ENCODE measurements at places on chromosomes 1 and 21. TPM values are rescaled to one million over a fixed set of nuclear protein-coding genes. Genes with fewer than 3 reads are reported as not detected.

DNA sequence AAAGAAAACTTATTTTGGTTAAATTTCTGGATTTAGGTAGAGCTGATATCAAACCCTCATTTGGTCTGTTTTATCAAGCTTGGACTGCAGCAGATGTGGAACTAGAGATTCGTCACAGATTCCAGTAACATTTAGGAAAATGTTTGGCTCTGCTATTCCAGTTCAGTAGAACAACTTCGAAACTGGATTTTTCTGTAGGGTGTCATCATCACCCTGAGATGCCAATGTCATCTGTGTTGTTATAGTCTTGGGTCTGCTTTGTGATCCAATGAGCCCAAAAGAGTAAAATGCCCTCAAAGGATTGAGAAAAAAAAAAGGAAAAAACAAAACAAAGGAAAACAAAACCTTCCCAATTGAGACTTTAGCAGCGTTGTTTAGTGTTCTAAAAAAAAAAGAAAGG, 55.4 kb downstream of the LAMC2 start:
- DNase-seq, result no peak

The OXCT2 gene
- not detected for total RNA-seq

DNA sequence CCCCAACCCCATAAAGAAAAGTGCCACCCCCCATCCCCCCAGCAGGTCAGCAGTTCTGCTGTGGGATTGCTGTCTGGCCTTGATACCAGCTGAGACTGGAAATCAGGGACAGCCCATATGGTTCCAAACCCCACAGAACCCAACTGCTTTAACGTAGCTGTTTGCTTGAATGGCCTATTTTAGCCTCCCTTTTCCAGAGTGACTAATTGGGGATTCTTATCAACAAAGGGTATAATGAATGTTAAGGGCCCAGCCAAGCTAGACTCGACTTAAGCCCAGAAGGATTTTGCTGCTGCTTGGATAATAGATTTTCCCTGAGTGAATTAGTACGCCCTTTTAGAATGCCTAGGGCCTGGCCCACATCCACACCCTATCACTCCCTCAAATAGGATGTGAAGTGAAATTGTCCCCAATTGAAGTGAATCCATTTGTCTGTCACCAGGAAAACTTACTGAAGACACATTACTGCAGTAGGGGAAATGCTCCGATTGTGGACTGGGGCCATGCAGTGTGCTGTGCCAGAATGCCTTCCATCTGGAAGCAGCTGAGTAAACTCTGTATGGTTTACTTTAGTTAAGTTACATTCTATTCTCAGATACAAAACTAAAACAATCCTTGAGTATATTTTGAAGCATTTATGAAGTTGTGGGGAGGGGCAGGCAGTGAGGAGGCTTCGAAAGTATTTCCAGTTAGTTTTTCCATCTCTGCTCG, 156.9 kb downstream of the DHRS3 start:
- no peak for DNase-seq

DNA sequence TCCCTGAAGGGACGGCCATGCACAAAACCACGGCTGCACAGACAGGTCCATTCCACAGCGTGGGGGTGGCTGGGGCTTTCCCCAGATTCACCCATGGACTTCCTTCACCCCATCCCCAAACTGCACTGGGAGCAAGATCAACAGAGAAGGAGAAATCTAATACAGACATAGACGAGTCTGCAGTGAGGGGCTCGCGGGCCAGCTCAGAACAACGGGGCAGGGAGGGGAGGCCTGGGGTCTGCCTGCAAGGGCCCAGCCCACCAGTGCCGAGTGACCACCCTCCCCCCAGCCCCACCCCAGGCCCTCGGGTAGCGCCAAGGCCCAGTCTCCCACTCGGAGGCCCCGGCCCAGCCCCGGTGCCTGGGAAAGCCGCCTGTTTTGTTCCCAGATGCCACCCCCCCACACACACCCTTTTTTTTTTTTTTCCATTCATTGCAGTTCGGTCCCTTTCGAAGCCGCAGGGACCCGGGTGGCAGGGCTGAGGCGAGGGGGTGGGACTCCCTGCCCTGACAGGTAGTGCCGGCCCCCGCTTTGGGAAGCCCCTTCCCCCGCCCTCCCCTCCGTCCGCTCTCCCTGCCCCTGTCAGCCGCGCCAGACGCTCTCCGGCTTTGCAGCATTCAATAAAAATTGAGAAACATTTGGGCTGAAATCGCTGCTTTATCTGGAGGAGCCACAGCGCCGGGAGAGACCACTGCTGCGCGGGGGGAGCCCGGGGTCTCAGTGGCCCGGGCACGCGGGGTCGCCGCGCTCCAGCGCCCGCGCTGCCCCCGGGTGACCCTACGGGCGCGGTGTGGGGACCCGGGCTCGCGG, 543 bp upstream of the EPHB2 start:
- DNase-seq, result peak; percentile 50

The C1orf21 gene
- 66.5 TPM for total RNA-seq

DNA sequence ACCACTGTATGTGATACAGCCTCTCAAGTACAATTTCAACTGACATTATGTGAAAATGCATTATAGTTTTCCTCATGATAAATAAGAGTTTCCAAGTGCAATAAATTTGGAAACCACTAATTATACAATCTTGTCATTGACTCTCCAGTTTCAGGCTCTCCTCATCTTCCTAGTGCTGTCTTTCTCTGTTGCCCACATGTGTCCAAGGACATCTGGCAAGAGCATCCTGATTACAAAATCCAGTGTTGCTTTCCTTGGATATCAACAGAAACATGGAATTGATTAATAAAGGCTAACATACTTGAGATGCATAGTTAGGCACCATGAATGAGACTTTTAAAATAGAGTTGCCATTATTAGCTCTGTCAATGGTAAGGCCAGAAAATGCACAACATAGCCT, 15.6 kb upstream of the MAP10 start:
- no peak for DNase-seq

DNA sequence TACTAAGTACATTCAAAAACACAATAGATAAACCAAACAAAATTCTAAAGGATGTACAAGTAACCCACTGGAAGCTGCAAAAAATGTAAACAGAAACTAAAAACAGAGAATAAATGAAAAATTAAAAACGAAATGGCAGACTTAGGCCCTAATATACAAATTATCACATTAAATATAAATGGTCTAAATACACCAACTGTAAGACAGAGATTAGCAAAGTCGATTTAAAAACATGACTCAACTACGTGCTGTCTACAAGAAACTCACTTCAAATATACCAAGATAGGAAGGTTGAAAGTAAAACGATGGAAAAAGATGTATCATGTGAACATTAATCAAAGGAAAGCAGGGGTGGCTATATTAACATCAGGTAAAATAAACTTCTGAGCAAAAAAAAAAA, 23.1 kb downstream of the SLC19A1 start:
- DNase-seq, result no peak

DNA sequence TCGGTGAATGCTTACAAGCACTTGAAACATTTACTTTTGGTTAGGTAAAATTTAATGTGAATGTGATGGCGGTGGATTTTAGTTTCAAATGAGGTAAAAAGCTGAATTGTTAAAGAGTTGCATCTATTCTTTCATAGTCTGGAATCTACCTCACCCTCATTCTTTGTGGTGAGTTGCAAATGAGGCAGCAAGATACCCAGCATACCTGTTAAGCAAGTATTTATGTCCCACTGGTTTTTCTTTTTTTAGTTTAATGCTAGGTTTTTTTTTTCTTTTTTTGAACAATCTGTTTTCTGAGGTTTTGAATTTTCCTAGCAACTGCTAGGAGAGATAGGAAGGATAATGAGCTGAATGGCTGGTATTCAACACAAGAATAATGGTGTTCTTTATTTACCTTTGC, 127.9 kb upstream of the CACYBP start:
- DNase-seq, result no peak

The SCNM1 gene
- total RNA-seq, result 186 TPM

DNA sequence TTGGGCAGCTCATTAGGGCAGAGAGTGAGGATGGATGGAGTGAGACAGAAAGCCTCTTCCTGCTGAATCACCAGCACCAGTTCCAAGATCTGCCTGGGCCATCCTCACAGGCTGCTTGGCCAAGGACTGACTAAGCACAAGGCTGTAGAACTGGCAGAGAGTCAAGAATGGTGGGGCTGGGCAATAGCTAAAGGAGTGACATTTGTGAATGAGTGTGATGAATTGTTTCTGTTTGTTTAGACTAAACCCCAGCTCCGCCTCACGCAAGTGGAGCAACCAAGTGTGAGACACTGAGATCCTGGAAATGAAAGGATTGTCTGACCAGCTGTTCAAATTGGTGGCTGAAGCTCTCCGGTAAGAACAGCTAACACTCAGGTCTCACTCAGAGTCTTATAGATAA, 38.6 kb downstream of the BRINP2 start:
- DNase-seq, result peak; percentile 30

The RAB7B gene
- total RNA-seq, result 5.9 TPM

- DNase-seq, result no peak
These were observed 141.4 kb downstream of the GDAP2 start for GRCh38 chr1:117788014-117788413.

DNA sequence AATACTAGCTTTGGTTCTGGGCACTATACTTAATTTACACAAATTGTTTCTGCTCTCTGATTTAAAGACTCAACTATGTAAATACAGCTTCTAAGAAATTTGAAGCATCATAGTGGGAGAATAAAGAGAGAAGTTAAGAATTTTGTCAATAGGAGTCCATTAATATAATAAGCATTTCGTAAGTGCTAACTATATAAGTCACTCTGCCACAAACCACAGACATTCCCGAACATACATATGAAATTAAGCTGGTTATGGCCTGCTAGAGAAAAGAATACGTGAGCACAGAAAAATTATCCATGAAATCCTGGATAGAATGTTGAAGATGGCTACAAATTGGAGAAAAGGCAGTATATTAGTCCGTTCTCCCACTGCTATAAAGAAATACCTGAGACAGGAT, 526.2 kb downstream of the MRPL39 start:
- DNase-seq, result no peak

DNA sequence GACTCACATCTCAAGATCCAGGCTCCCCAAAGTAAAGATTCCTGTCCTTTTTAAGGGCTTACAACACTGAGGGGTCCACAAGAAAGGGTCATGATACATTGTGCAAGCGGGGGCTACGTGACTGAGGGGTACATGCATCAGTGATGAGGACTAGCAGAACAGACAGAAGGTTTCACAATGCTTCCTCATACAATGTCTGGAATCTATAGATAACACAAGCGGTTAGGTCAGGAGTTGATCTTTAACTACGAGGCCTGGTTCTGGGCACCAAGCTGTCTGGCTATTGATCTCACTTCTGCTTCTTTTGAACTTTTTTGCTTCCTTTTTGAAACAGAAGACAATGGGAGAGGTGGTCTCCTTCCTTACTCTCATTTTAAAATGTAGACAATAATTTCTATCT, 718.6 kb downstream of the AMY1C start:
- no peak for DNase-seq

The NUDT4B gene
- 24.1 TPM for total RNA-seq

GRCh38 chr1:16474166-16474800, 33.8 kb downstream of the NECAP2 start:
- DNase-seq, result no peak

DNA sequence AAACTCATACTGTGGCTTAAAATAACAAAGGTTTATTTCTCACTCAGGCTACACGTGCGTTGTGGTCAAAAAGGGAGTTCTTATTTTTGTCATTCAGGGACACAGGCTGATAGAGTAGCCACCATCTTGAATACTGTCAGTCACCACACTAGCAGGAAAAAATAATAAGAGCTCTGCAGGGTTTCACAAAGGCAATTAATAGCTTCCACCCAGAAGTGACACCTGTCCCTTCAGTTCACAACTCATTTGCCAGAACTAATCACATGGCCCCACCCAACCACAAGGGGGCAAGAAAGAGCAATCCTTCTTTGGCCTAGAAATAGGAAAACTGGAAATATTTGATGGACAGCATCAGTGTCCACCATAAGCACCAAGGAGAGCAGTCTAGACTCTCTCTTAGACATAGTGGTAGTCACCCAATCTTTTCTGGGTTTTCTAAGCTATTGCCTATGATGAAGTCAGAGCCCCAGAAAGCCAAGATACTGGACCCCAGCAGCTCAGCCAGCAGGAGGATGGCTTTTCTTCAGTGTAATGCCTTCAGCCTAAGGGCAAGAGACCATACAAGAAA, 8.2 kb downstream of the HAPLN2 start:
- DNase-seq, result no peak

DNA sequence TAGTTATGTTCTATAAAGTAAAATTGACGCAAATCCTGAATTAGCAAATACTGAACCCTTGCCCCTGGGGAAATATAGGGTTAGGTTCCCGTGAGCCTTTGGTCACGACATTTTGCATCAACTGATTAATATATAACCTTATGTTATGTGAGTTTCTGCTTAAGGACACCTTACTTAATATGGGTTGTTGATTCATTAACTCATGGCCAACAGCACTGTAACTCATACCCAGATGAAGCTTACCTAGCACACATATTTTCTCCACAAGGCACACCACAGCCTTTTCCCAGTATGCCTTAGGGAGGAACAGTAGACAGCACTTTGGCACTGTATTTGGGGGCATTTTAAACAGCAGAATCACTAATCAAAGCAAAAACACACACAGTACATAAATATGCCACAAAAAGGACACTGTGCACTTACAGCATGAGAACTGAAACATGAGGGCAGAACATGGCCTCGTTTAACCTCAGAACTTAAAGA, 15.1 kb downstream of the INAVA start:
- no peak for DNase-seq

DNA sequence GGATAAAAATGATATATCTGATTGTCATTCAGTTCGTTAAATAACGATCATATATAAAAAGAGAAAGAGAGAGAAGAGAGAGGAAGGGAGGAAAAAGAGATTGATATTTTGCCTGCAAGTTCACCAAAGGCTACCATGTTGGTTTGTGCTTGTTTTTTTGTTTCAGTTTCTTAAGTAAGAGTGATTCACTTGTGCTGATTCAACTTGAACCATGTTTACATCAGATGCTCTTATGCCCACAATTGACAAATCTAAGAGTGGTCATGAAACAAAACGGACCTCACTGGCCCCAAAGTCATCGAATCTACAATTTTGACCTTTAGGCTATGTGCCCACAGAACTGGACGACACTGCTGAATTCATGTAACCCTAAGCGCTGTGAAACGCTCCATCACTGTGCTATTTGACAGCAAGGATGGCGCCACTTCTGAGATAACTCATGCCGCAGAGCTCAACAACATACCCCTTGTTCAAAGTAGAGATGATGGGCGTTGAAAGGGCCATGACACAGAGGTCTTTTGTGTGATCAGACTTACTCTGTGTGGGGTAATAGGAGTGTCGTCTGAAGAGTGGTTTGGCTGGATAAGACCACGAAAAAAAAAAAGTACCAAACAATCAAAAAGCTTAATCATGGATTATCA, 481.4 kb downstream of the SETD4 start:
- no peak for DNase-seq

The IGSF9 gene
- total RNA-seq, result 0.29 TPM

DNA sequence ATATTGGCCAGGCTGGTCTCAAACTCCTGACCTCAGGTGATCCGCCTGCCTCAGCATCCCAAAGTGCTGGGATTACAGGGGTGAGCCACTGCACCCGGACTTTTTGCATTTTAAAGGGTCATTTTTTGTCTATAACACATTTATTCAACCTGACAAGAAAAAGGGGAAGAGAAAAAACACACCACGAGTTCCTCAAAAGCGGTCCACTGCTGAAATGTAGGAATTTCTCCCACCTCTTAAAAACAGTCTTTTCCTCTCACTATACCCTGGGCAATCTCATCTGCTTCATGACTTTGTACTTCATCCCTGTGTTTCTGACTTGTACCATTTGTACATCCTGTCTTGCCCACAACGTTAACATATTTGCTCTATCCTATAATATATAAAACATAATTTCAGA, 413.3 kb upstream of the PTBP2 start:
- DNase-seq, result no peak

GRCh38 chr1:7667625-7668218, 103.4 kb upstream of the VAMP3 start:
- peak; percentile 82 for DNase-seq

The LCE2A gene
- not detected for total RNA-seq

The MAST2 gene
- total RNA-seq, result 46.2 TPM

- DNase-seq, result no peak
These were observed 515.8 kb downstream of the SMYD3 start for GRCh38 chr1:245991266-245991665.
